Bronchus fibroblast of lung (primary cell): ENCODE measurements at places on chromosomes 5 and 9. TPM values are rescaled to one million over a fixed set of nuclear protein-coding genes. Genes with fewer than 3 reads are reported as not detected.

AHRR gene
- total RNA-seq, result 8.6 and 10.6 TPM in 2 replicates

FOXD4L6 gene
- total RNA-seq, result under 0.01 TPM in 1 of 2 replicates, not detected in the other

FOXD4 gene
- total RNA-seq, result 0.34 TPM in 1 of 2 replicates, not detected in the other

CARTPT gene
- total RNA-seq, result not detected in 2 replicates

SLC6A18 gene
- not detected in 2 replicates for total RNA-seq

CKMT2 gene
- 1.0 TPM in 1 of 2 replicates, not detected in the other for total RNA-seq

OLFM1 gene
- 0.17 TPM in 1 of 2 replicates, not detected in the other for total RNA-seq
